Naive thymus-derived CD4-positive, alpha-beta T cell (primary cell): ENCODE measurements at places on chromosomes 4 and X. TPM values are rescaled to one million over a fixed set of nuclear protein-coding genes. Genes with fewer than 3 reads are reported as not detected.

Gene SAGE1
- total RNA-seq: not detected in 2 replicates

Gene CXorf66
- not detected in 2 replicates for total RNA-seq

Gene HSPA4L
- not detected for total RNA-seq

Gene TCEAL2
- 1.1 TPM for total RNA-seq
